CD8-positive, alpha-beta T cell (primary cell): ENCODE measurements at places on chromosomes 1 and 21. TPM values are rescaled to one million over a fixed set of nuclear protein-coding genes. Genes with fewer than 3 reads are reported as not detected.

Gene PTPN22
- total RNA-seq: 52.4 TPM

Gene MCOLN2
- total RNA-seq: 12.7 TPM

Gene TCHH
- total RNA-seq: not detected

Gene CALML6
- total RNA-seq: 1.0 TPM

Gene SLC30A2
- not detected for total RNA-seq

Gene CA14
- not detected for total RNA-seq

Gene VSIG8
- total RNA-seq: not detected

Gene FGR
- total RNA-seq: 1.4 TPM

Gene SPATA45
- total RNA-seq: not detected

Gene AKR7A3
- total RNA-seq: 1.2 TPM

Gene TNNI3K
- not detected for total RNA-seq

Gene DHRS3
- total RNA-seq: 126 TPM

Gene GUCA2B
- total RNA-seq: not detected

Gene FAM167B
- 0.35 TPM for total RNA-seq

Gene AIM2
- total RNA-seq: 0.22 TPM

Gene DDR2
- total RNA-seq: 0.25 TPM

Gene IGSF3
- not detected for total RNA-seq

Gene TP73
- not detected for total RNA-seq

Gene PPIAL4G
- total RNA-seq: 0.25 TPM

Gene NEK2
- total RNA-seq: 0.19 TPM

Gene CFAP107
- total RNA-seq: not detected

Gene FAM72B
- total RNA-seq: 0.79 TPM

Gene EDN2
- 0.43 TPM for total RNA-seq

Gene ACTL8
- total RNA-seq: not detected

Gene FCN3
- not detected for total RNA-seq

Gene C8B
- total RNA-seq: not detected

Gene HFM1
- not detected for total RNA-seq

Gene IGFN1
- not detected for total RNA-seq

Gene RGS8
- total RNA-seq: not detected

Gene LCE2B
- total RNA-seq: not detected

Gene TAS1R1
- not detected for total RNA-seq
